ENCODE measurements at places on chromosomes 16 and 17.

- peak; percentile 78 for DNase-seq
Observed at GRCh38 chr17:58532555-58532951, 18.1 kb upstream of the MTMR4 start.

- no peak for DNase-seq
Observed at GRCh38 chr16:86965840-86966550, 351.2 kb downstream of the C16orf95 start.

GRCh38 chr17:46822388-46822921 is 4.0 kb upstream of the WNT3 start:
- peak; percentile 57 for DNase-seq

DNA sequence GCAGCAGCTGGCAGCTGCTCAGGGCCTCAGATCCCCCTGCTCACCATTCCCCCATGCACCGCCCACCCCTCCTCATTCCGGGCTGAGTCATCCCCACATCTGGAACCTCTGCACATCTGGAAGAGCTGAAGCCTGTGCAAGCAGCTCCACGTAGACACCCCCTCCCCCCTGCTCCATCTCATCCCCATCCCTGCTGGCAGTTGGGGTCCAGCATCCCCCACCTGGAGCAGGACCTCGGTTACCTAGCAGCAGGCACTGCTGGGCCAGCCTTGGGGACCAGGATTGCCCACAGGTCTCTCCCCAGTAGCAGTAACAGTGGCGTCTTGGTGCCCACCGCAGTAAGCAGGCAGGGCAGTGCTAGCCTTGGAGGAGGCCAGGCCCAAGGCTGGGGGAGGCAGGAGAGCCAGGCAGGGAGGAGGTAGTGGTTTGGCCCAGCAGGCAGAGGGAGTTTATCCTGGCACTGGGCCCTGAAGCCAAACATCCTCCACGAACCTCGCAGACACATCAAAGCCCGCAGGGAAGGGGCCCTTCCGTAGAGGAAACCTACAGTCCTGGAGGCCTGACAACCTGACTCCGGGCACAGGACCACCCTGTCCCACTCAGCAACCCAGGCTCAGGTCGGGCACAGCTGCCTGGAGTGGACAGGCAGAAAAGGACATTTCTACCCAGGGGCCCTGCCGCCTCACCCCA is 7.7 kb upstream of the TMEM92 start:
- DNase-seq, result no peak

GRCh38 chr17:70120425-70120824 is 45.4 kb downstream of the KCNJ16 start:
- no peak for DNase-seq

DNA sequence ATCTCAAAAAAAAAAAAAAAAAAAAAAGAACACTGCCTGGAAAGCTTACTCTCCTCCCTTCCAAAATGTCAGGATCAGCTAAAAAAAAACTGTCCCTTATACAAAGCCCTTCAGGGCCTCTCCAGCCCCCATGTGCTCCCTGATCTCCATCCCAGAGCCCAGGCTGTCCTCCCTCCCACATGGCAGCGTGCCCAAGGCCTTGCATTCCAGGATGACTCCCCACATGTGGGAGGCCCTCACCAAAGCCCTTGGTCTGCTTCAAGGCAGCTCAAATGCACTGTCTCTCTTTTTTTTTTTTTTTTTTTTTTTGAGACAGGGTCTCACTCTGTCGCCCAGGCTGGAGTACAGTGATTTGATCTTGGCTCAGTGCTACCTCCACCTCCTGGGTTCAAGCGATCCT is 2.3 kb downstream of the FDXR start:
- no peak for DNase-seq

DNA sequence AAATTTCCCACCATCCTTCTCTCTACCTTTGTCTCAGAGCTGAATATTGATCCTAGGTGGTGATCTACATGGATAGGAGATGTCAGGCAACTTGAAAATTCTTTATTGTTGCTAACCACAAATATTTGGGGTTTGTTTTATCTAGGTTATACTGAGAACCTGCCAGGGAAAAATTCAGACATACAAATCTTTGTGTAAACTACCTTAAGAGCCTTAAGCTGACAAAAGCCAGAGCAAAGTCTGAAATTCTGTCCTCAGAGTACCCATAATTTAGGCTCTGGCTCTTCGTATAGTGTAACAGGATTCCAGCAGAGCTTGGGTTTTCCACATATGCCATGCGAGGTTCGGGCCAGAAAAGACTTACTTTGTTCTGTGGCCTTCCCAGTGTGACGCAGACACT is 406.7 kb upstream of the MAF start:
- no peak for DNase-seq

GRCh38 chr17:29617125-29617480 is 5.6 kb downstream of the CORO6 start:
- peak; percentile 91 for DNase-seq

- DNase-seq, result no peak
Observed at GRCh38 chr17:82710499-82711232, 5.8 kb upstream of the FN3KRP start.

DNA sequence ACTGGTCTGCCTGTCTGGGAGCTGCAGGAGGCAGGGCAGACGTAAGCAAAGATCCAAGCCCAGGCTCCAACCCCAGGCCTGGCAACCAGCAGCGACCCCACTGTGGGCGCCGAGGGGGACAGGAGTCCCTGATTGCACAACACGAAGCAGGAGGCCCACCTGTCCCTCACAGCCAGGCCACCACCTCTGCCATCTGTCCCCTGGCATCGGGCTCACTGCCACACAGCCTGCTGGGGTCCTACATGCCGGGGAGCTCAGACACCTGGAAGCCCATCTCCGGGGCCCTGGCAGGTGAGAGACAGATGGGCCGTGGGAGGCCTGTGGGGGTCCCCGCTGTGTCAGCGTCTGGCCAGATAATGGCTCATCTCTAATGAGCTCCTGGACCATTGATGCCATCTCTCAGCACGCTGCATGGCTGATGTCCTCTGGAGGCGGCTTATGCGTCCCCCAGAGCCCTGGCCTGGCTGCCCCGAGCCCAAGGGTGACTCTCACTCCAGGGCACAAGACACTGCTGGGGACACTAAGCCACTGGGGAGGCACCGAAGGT is 11.3 kb upstream of the RASD1 start:
- DNase-seq, result peak; percentile 92

DNA sequence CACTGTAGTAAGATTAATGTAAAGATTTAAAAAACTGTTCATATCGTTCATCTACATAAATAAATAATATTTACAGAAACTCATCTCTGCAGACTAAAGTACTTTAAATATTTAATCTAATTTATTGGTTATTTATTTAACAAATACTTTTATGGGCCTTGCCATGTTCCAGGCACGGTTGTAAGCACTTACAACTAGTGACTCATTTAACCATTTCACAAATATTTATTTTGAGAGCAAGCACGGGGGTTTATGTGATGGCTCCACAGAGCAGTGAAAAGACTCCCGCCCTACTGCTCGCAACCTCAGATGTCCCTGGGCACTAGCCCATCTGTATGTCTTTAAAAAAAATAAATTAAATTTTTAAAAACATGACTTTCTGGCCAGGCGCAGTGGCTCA is 575.9 kb downstream of the WWOX start:
- no peak for DNase-seq

DNA sequence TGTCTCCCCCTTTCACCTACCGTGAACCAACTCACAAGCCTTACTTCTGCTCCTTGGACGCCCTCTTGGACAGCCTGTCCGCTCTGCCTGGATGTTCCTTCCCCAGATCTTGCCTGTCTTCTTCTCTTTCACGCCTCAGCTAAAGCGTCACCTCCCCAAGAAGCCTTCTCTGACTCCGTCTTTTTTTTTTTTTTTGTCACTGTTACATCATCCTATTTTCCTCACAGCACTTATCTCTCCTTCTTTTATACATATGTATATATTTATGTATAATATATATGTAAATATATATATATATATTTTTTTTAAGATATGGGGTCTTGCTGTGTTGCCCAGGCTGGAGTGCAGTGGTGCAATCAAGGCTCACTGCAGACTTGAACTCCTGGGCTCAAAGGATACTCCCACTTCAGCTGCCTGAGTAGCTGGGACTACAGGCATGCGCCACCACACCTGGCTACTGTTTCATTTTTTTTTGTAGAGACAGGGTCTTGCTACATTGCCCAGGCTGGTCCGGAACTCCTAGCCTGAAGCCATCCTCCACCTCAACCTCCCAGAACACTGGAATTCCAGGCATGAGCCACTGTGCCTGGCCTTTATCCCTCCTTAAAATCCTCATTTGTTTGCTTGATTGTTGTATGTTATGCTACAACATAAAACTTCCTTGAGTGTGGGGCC is 16.5 kb upstream of the AKTIP start:
- DNase-seq, result no peak

All from NCI-H524 (cell line).